ENCODE measurements at places on chromosomes 16 and 17.

GRCh38 chr16:77551357-77551756, 116.5 kb upstream of the ADAMTS18 start:
- peak; percentile 77 for DNase-seq

GRCh38 chr17:13725288-13725990, 123.7 kb upstream of the HS3ST3A1 start:
- DNase-seq, result peak; percentile 72

GRCh38 chr16:73124097-73124652, 76.2 kb upstream of the ZFHX3 start:
- DNase-seq, result no peak

DNA sequence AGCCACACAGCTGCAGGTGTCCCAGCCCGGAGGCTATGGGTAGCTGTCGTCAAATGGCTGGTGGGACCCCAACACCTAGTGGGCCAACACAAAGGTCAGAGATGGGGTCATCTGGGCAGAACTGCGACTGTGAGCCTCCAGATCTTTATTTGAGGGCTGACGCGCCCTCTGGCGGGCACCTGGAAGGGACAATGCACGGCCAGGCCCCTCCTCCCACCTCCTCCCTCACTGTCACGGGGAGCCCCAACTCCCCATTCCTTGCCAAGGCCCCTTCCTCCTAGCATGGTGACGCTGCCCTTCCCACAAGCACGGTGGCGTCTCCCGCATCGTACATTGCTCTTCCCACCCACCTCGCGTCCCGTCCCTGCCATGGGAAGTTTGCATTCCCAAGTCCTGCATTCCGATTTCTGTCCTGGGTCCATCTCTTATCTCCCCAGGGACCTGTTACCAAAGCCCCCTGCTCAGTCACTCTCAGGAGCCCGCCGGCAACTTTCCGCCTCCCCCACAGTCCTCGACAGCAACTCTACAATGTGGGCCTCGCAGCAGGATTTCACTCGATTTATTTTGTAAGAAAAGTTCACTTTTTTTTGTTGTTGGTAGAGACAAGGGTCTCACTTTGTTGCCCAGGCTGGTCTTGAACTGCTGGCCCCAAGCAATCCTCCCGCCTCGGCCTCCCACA, 1.0 kb downstream of the TLE7 start:
- no peak for DNase-seq

DNA sequence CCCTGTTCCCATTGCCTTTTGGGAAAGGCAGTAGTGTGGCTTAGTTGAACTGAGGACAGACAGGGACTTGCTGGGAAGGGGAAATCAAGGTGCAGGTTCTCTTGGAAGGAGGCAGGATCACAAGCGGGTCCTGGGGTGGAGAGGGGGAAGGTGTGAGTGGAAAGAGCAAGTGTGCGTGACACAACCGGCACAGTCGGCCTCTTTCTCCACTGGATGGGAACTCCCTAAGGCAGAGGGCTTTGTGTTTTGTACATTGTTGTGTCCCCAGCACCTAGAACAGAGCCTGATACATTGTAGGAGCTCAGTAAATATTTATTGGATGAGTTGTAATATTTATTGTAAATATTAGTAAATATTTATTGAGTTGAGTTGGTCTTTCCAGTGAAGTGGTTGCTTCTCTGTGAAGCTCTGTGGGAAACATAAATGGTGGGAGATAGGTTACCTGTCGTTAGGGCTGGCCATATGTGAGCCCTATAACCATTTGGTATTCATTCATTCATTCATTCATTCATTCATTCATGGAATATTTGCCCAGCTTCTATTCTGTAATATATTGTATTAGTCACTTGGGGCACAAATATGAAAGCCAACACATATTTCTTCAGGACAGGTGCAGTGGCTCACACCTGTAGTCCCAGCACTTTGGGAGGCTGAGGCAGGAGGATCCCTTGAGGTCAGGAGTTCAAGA, 34.0 kb downstream of the SMARCE1 start:
- DNase-seq, result no peak

GRCh38 chr16:81940781-81941560, 70.3 kb downstream of the SDR42E1 start:
- peak; percentile 66 for DNase-seq

DNA sequence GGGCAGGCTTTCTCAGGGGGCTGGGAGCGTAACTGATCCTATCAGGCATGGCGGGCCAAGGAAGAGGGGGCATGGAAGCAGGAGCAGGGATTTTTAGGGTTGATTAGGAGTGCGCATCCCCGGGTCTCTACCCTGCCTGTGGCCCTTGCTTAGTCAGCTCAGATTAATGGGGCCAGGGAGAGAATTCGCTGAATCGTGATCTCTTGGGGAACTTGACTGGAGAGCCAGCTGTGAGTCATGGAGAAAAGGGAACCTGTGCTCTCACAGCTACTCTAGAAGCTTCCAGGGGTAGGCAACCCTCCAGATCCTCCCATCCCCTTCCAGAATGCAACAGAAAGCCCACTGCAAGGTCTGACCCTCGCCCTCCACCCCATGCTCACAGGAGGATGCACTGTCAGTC, 3.6 kb downstream of the FOXN1 start:
- no peak for DNase-seq

DNA sequence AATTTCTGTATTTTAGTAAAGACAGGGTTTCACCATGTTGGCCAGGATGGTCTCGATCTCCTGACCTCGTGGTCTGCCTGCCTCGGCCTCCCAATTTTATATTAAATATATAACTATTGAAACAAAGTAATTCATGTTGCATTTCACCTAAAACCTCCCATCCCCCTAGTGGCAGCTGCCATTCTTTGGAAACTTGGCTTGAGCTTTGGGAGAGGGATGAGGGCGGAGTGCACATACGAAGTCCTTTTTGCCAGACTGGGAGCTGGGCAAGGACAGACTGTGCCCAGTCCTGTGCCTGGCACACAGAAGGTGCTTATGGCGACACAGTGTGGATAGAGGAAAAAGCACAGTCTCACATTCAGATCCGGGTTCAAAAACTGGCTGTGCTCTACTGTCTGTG, 83.8 kb downstream of the NETO2 start:
- DNase-seq, result no peak

GRCh38 chr16:67562526-67562917, at the start of gene CTCF:
TSS of gene CTCF (plus strand) at chr16:67562526. CDS start at chr16:67610833, 48,307 bp downstream.
- peak; percentile 92 for DNase-seq

DNA sequence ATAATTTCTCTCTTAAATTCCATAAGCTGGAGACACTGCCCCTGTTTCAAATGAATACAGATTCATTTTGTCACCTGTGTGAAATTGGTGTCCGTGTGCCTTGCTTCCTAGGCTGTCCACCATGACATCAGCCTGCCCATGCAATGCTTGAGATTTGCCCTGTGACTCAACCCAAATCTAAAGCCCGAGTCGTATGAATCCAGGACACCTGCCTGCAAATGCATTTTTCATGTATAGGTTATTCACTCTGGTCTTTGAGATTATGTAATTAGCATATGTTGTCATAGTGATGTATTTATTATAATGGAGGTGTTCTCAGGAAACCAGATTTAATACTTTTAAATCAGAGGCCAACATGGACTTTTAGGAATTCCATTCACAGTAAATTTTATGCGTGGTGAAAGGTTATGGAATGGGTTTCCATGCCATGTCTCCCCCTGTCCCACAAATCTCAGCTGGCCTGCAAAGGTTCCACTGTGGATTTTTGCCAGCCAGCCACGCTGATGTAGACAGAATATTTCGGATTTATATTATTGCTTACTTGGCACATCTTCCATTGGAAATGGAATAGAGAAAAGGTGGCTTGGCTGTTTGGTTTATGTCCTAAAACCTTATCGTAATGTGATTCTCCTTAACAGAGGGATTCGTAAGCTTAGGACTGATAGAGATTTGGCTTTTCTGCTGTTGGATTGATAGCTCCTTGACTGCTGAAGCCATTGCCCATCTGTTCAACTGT, 551.1 kb downstream of the WWOX start:
- DNase-seq, result no peak

All from AG20443 (cell line).